Activated T-cell treated with anti-CD3 and anti-CD28 coated beads, Interleukin-2, amount 50 U/mL, for 48 hours (primary cell): ENCODE measurements at places on chromosomes 11 and 22.
A peak's percentile ranks its signal among the peaks of the same experiment; 100 is the strongest.

DNA sequence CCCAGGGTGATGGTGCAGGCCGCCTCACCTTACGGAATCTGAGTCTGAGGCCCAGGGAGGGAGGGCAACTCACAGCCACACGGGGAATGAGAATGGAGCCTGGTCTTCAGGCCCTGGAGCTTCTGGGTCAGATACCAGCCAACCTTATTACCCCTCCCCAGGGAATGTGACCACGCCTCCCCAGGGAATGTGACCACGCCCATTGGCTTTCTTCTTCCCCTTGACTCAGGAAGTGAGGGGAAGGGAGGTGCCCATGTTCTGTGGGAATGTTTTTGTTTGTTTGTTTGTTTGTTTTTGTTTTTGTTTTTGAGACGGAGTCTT is 57.5 kb upstream of the RBFOX2 start:
- no peak for DNase-seq

GRCh38 chr11:2317354-2318050 is 15.7 kb downstream of the TSPAN32 start:
- DNase-seq, result no peak

DNA sequence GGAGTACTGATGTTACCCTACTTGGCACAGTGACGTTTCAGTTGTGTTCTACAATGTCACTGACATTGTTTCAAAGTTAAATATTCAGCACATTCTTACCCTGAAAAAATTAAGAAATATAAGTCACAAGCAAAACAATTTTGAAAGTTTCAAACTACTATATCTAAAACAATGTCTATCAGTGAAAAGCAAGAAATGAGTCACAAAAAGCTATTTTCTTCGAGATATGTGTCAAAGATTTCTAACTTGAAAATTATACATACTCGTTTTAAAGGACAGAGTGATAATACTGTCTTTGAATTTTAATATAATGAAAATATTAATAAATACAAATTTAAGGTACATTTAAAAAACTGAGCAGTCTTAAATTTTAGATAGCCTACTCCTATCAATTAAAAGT is 42.9 kb downstream of the RDX start:
- DNase-seq, result no peak

- DNase-seq, result no peak
Measured at GRCh38 chr11:111310088-111310487, 11.7 kb downstream of the POU2AF3 start.

GRCh38 chr11:24859801-24860300 is 363.0 kb downstream of the LUZP2 start:
- no peak for DNase-seq

GRCh38 chr22:18075720-18076497 is 1.9 kb upstream of the PEX26 start:
- DNase-seq, result no peak

- no peak for DNase-seq
Measured at GRCh38 chr22:17095538-17095937, 10.7 kb downstream of the IL17RA start.

DNA sequence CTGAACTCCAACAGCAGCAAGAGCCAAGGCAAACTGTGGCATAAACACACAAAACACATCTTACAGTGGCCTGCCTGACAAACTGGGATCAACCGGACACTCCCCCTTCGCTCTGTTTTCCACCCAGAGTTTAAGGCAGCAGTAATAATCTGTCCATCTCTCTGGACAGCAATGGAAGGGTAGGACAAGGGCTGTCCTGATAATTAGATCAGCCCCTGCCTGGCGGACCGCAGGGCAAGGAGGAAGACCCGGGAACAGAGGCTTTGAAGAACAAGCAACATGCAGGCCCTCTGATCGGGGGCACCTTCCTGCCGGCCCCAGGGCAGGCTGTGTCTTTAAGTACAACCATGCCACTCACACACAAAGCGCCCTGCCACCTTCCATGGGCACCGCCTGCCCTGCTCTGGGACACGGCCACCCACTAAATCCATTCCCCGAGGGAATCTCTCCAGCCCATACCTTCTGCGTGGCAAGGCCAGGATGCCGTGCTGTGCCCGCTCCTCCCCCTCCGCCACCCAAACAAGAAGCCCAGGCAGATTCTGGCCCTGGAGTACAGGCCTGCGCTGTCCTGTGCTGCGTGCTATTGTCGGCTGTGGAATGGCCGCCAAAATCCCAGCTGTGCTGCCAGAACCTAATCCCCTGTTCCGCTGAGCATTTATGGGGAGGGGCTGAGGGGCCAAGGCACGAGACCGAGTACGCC is 38.8 kb downstream of the NUMA1 start:
- peak; percentile 58 for DNase-seq

GRCh38 chr11:26070714-26071380 is 261.1 kb upstream of the ANO3 start:
- no peak for DNase-seq

DNA sequence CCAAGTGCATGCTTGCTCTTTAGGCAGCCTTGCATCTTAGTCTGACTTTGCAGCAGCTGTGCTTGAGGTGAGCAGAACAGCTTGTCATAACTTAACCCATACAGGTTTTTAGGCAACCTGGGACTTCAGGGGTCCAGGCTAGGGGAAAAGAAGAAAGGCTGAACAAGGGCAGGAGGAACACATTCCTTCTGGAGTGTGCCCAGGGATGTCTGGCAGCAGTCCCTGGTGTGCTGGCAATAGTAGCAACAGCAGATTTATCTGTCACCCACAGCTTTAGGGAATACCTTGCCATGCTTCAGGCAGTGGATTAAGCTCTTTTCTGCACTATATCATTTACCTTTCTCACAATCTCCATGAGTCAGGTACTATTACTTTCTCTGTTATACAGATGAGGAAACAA is 513.0 kb downstream of the RAB38 start:
- DNase-seq, result no peak

GRCh38 chr11:971092-971690 is 45.5 kb downstream of the AP2A2 start:
- no peak for DNase-seq

- no peak for DNase-seq
Measured at GRCh38 chr11:124941703-124942102, 5.9 kb upstream of the HEPACAM start.

GRCh38 chr22:50246242-50247175 is 1.7 kb upstream of the TUBGCP6 start:
- DNase-seq, result no peak

DNA sequence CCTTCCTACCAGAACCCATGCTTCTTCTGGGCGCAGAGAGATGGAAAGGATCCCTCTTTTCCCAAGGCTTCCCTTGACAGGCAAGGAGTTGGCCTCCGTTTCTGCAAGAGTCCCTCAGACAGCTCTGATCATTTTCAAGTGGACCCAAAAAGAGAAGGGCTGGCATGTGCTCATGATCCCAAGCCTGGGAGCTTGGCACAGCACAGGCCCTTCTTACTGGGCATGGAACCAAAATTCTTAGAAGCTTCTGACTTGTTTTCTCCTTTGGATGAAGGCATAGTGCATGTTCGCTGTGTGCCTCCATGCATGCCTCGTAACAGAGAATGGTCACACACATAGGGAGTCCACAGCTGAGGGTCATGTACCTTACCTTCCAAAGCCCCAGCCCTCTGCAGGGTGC is 449.6 kb downstream of the MIAT start:
- no peak for DNase-seq
